ENCODE measurements at places on chromosomes 6 and 20.

- no peak for DNase-seq
Measured at GRCh38 chr20:52444455-52444854, 252.9 kb upstream of the ZFP64 start.

DNA sequence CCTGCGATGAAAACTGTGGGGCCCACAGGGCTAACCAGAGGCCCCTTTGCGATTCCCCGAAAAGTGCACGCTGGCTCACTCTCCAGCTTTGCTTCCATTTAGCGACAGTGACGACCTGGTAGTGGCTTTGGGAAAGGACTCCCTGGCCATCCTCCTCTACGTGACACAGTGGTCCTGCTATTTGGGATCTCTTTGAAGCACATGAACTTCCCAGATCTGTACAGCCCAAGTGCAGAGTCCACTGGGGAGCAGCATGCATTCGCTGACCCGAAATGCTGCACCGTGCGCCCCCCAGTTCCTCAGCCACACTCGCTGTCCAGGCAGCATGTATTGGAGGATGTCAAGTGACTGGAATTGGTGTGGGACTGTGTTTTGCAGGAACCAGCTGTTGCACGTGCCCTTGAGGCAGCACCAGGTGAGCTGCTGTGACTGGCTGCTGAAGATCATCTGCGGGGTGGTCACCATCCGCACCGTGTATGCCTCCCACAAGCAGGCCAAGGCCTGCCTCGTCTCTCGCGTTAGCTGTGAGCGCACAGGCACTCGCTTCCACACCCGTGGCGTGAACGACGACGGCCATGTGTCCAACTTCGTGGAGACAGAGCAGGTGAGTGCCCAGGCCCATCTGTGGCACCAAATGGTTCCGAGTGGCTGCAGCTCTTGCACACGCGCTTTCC is 51.6 kb downstream of the SYNJ2 start:
- no peak for DNase-seq

DNA sequence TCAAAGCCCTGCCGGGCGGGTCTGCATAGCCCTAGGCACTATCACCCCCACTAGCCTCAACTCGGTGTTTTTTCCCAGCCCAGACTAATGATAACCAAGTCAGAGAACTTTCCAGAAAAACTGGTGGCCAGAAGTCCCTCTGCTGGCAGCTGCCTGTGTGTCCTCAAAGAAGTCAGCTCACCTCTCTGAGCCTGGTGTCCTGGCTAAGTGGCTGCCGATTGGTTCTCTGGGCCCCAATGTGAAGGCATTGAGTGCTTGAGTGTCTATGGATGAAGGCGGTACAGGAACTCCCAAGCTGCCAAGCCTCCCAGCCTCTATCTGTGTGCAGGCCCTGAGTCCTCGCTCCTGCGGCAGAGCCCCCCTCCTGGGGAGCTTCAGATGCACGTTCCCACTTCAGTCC is 355.6 kb downstream of the TAF4 start:
- no peak for DNase-seq

DNA sequence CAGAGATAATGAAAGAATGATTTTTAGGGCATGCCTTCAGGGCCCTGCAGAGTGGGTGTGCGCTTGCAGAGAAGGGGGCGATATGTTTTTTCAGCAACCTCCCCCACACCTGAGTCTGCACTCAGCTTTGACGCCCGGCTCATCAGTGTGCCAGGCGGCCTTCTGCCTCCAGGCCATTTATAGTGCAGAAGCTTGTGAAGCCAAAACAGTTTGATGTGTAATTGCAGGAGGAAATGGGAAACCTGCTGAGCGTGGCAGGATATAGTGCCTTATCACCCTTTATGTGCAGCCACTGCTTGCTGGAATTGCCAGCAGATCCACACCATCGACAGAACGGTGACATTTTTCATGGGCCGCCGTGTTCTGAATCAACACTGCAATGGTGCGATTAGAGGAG is 178.2 kb downstream of the CDH4 start:
- DNase-seq, result no peak

GRCh38 chr6:30670760-30671527 is 1.9 kb downstream of the DHX16 start:
- no peak for DNase-seq

- no peak for DNase-seq
Measured at GRCh38 chr6:26197933-26198721, 110.9 kb downstream of the HFE start.

DNA sequence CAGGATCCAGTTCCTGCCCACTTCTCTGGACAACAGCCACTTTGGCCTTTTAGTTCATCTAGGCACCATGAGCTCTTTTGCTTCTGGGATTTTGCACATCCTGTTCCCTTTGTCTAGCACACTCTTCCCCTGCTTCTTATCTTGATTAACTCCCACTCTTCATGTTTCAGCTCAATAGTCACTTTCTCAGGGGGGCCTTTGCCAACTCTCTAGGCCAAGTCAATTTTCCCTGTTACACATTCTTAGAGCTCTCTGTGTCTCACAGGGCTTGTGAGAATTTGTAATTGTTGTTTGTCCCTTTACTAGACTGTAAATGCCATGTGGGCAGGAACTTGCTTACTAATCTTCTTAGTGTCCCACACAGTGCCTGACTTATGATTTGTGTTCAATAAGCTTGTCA is 58.1 kb upstream of the EPB41L1 start:
- no peak for DNase-seq

GRCh38 chr6:127463056-127463455 is 3.9 kb upstream of the KIAA0408 start:
- DNase-seq, result no peak

DNA sequence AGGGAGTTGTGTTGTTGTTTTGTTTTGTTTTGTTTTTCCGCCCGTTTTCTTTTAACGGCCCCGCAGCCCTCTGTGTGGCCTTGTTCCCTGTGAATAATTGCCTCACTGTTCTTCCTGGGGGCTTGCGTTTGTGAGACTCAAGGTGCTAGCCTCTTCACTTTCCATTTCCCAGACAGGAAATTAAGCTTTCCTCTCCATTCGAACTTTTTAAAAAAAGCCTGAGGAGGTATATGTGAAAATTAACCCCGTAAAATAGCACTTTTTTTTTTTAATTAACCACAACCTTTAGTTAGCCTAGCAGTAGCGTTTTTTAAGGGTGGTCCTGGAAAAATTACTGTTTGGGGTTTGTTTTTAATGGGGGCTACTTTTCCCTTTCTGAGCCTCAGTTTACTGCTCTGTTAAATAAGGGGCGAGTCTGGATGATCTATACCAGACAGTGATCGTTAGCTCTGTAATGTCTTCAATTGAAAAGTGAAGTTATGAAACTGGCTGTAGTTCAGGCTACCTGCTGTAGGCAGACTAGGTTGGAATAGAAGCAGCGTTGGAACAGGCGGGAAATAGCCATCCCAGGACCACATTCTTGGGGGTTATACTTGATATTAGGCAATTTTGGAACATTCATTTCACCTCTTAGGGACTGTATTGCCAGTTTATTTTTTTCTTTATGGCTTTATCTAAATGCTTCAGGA is 1.7 kb downstream of the STX16 start:
- DNase-seq, result no peak

GRCh38 chr6:19554356-19555225 is 282.6 kb upstream of the ID4 start:
- no peak for DNase-seq

- DNase-seq, result no peak
Measured at GRCh38 chr6:76466286-76466685, 393.8 kb upstream of the IMPG1 start.
